Foreskin keratinocyte (primary cell): ENCODE measurements at places on chromosomes 11 and 22. TPM values are rescaled to one million over a fixed set of nuclear protein-coding genes. Genes with fewer than 3 reads are reported as not detected.

DNA sequence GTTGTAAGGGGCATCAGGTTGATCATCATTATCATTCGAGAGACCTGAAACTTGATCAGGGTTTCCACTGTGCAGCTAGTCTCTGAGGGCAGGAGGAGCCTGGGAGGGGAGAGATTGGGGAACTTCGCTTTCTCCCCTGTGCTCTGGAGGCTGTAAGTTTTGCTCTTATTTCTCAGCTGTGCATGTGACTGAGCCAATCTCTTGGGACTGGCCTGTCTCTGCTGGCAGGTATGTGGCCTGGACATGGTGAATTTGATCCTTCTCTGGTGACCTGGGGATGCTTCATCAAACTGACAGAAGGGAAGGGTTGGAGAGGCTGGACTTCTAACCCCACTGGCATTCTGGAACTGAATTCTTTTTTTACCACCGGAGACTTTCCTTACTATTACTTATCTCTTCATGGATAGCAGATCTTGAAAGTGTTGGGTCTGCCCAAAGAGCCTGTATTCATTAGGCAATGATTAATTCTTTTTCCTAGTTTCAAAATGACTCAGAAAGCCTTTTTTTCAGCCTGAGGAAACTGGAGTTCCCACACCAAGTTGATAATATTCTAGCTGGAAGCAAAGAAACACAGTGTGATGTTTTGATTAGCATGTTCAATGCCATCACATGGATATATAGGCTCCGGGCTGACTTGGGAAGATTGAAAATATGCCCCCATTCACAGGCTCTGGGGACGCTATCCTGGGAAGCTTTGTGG lies 36.5 kb downstream of the TSPAN18 start:
- no peak for DNase-seq

DNA sequence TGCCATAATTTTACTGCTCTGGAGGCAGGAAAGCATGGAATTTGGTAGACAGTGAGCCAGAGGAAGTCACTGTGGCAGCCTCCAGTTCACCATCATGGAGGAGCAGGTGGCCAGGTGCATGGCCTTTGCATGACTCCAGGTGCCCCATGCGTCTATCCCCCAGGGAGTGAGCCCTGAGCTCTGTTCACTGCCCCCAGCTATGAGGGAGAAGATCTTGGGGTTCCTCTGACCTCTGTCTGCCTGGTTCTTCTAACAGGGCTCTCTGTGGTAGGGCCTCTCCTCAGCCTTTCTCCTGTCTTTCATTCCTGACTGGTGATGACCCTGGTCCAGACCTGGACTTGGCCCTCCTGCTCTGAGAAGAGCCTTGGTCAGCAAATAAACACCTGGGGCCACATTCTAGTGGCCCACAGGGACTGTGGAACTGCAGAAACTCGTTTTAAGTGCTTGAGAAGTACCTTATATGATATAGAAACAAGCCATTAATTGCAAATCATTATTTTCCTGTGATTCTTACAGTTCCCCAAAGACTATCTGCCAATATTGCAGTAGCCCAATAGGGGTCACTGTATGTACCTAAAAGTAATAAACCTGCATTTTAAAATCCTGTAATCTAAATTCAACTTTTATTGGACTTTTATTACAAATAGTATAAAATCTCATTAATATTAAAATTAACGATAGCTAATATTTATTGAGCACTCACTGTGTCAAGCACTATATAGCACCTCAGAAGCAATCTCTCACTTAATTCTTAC lies 120.0 kb upstream of the SYT13 start:
- DNase-seq = no peak

DNA sequence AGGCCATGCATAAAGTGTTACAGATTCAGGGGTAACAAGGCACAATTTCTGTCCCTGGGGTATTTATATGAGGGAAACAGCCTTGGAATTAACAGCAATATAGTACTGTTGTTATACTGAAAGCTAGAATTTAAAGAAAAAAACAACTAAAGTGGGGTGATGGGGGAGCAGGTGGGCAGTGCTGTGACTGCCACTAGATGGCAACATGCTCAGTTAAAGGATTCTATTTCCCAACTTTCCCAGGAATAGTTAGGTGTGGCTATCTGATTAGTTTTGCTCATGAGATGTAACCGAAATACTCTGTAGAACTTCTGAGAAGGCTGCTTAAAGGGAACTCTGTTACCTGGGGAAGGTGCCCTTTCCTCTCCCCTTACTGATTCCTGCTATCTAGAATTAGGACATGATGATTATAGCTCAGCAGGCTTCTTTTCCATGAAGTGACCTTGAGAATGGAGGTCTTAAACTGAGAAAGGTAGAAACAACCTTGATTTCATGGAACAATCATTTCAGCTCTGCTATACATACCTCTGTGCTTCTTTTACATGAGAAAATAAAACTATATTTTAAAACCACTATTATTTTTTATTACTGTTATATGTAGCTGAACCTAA lies 102.6 kb downstream of the RELT start:
- peak; percentile 5 for DNase-seq

DNA sequence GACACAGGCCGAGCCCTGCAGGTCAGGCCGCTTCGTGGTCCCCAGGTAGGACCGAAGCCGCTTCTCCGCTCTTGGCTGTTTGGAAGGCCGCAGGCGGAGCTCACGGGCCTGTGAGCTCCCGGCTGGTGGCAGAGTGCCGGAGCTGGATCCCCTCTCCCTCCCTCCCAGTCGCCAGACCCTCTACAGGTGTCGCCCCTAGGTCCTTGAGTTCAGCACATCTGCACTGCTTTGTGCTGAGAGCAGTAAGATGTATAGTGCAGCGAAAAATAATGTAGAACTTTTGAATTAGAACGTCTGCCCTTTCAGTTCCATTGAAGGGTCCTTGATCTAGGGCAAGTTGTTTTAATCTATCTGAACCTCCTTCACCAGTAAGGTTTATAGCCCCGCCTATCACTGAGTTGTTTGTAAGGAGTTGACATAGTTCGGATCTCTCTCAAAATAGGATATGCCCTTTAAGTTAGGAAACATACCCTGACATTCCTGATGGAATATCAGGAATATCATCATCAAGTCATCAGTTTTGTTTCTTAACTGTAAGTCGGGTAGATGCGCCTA lies 419 bp downstream of the ANKRD49 start:
- DNase-seq = no peak

GRCh38 chr11:26286472-26287066 lies 45.4 kb upstream of the ANO3 start:
- no peak for DNase-seq

- no peak for DNase-seq
Observed at GRCh38 chr11:83521647-83522596, 235.8 kb upstream of the CCDC90B start.

GRCh38 chr22:30680991-30681770 lies 13.5 kb upstream of the OSBP2 start:
- no peak for DNase-seq

DNA sequence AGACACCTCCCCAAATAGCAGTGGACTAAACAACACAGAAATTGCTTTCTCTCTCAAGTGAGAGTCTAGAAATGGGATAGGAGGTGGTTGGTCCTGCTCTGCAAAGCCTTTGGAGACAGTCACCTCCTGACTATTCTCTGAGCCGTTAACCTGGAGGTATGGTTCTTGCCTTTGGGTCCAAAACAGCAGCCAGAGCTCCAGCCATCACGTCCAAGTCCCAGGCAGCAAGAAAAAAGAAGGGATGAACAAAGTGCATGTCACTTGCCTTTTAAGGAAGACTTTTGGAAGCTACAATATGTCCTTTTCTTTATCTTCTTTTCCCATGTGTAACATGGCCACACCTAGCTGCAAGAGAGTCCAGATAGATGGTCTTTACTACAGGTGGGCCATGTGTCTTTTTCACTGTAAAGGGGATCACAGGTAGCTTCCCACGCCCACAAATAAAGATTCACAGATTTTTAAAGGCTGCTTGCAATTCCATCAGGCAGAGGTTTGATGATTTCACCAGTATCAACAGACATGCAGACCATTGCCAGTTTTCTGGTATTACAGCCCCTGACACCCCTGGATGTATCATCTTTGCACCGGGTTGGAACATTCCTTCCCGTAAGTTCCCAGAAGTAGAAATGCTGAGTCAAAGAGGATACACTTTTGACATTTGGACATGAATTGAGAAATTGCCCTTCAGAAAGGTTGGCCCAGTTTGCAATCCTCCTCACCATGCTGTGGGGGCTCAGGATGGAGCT lies 66.0 kb downstream of the MYEOV start:
- DNase-seq = no peak

- DNase-seq = peak; percentile 33
Observed at GRCh38 chr11:110317516-110317932, 21.1 kb upstream of the RDX start.

GRCh38 chr11:79626135-79627075 lies 185.6 kb upstream of the TENM4 start:
- peak; percentile 81 for DNase-seq

DNA sequence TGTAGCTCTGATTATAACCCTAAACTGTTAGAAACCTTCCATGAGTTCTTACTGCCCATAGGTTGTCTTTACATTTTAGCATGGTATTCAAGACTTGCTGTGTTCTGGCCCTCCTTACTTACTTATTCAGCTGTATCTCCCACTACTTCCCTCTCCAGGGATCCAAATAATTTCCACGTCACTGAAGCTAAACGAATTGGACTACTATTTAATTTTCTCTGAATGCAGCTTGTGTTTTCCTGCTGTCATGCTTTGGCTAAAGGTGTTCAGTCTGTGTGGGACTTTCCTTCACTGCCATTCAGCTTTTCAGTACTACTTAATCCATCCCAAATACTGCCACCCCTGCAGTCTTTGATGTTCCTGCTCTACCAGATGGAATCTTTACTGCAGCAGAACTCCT lies 88.3 kb downstream of the UVRAG start:
- no peak for DNase-seq

- DNase-seq = no peak
Observed at GRCh38 chr11:114972105-114972504, 293.8 kb downstream of the NXPE2 start.

DNA sequence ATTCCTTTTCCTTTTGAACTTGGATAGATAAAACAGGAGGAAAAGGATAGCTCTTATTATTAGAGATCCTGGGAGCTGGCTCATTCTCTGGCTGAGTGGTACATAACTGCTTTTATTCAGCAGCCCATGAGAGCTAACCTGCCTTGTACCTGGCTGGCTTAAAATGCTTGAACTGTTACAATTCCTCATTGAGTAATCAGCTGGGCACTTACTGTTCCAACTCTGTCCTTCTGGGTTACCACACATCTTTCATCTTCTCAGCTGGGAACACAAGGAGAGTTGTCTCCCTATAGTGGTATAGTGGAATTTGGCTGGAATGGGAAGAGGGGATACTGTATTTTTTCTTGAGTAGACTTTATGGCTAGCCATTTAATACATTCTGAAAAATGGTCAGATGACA lies 39.8 kb upstream of the SPTBN2 start:
- DNase-seq = peak; percentile 42

DNA sequence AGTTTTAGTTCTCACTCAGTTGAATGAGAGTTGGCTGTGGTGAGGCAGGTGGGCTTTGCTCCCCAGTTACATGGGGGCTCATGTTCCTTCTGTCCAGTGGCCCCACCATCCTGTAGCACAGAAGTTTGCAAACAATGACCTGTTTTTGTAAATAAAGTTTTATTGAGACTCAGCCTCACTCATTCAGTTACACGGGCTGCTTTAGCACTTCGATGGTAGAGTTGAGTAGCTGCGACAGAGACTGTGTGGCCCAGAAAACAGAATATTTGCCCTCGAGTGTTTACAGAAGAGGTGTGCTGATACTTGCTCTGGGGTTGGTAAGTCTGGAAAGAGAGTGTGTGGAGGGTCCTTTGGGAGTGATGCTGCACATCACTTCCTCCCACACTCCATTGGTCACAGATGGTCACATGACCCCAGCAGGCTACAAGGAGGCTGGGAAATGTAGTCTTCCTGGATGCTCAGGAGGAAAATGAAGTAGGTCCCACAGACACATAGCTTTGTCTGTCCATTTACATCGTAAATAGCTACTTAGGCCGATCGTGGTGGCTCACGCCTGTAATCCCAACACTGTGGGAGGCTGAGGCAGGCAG lies 34.6 kb downstream of the IFT27 start:
- DNase-seq = no peak

- DNase-seq = no peak
Observed at GRCh38 chr22:20615533-20616450, 108.4 kb downstream of the MED15 start.

GRCh38 chr22:27800250-27801201 lies 1.0 kb downstream of the MN1 start:
- peak; percentile 61 for DNase-seq

The ADORA2A gene
- 0.25 and 0.44 TPM in 2 replicates for total RNA-seq

The MFRP gene
- total RNA-seq = not detected in 2 replicates

The MAP6 gene
- total RNA-seq = 1.5 and 2.8 TPM in 2 replicates

The SAA4 gene
- not detected in 2 replicates for total RNA-seq

The GAL gene
- 1.3 and 1.6 TPM in 2 replicates for total RNA-seq

The MOGAT2 gene
- total RNA-seq = not detected in 2 replicates

The DEFB131B gene
- total RNA-seq = not detected in 2 replicates

The CARD16 gene
- total RNA-seq = 11.6 and 13.1 TPM in 2 replicates

The DCHS1 gene
- total RNA-seq = 0.03 and 0.11 TPM in 2 replicates

The SLC6A5 gene
- not detected in 2 replicates for total RNA-seq

The C11orf42 gene
- not detected in 2 replicates for total RNA-seq
